Parietal lobe (tissue), 2 donors: ENCODE measurements at places on chromosomes 5 and 9. TPM values are rescaled to one million over a fixed set of nuclear protein-coding genes. Genes with fewer than 3 reads are reported as not detected.

The ZNF879 gene
- 21.3 TPM for total RNA-seq

The SPINK6 gene
- not detected for total RNA-seq

The TGFBI gene
- 2.8 TPM for total RNA-seq

The STPG3 gene
- not detected for total RNA-seq

The MAP1B gene
- 1,237 TPM for total RNA-seq

The C9orf153 gene
- 1.3 TPM for total RNA-seq

The NCS1 gene
- 150 TPM for total RNA-seq

The INSL4 gene
- total RNA-seq, result not detected

The SLC6A19 gene
- total RNA-seq, result not detected

The ARL15 gene
- total RNA-seq, result 119 TPM

The ABLIM3 gene
- total RNA-seq, result 19.4 TPM

The CD274 gene
- total RNA-seq, result 0.31 TPM

The TUSC1 gene
- 10.0 TPM for total RNA-seq

The AGXT2 gene
- total RNA-seq, result not detected

The DRD1 gene
- 3.4 TPM for total RNA-seq

The FBP2 gene
- total RNA-seq, result not detected

The FAM153A gene
- 4.7 TPM for total RNA-seq

The SLCO6A1 gene
- 0.31 TPM for total RNA-seq

The NXNL2 gene
- total RNA-seq, result 0.94 TPM

The SMARCA2 gene
- total RNA-seq, result 312 TPM

The RAB3C gene
- 39.8 TPM for total RNA-seq

The EHMT1 gene
- total RNA-seq, result 128 TPM

The GAS1 gene
- 17.8 TPM for total RNA-seq

The ELL2 gene
- total RNA-seq, result 42.9 TPM

The SLC34A1 gene
- total RNA-seq, result not detected

The LCN1 gene
- total RNA-seq, result not detected

The DMRT2 gene
- not detected for total RNA-seq

The ENTPD2 gene
- 0.63 TPM for total RNA-seq

The RRAGA gene
- total RNA-seq, result 53.2 TPM

The DEPDC1B gene
- 17.5 TPM for total RNA-seq

The OGN gene
- 1.6 TPM for total RNA-seq

The GRM6 gene
- total RNA-seq, result 0.63 TPM

The FRMD3 gene
- 38.2 TPM for total RNA-seq

The GAPT gene
- total RNA-seq, result not detected

The F12 gene
- total RNA-seq, result 3.4 TPM

The EGFL7 gene
- 12.8 TPM for total RNA-seq

The GRXCR2 gene
- not detected for total RNA-seq

The IFNA13 gene
- total RNA-seq, result not detected

The GFPT2 gene
- 18.5 TPM for total RNA-seq

The NUTM2G gene
- total RNA-seq, result not detected

The IL31RA gene
- total RNA-seq, result not detected
